ENCODE measurements at places on chromosomes 2 and 18.

DNA sequence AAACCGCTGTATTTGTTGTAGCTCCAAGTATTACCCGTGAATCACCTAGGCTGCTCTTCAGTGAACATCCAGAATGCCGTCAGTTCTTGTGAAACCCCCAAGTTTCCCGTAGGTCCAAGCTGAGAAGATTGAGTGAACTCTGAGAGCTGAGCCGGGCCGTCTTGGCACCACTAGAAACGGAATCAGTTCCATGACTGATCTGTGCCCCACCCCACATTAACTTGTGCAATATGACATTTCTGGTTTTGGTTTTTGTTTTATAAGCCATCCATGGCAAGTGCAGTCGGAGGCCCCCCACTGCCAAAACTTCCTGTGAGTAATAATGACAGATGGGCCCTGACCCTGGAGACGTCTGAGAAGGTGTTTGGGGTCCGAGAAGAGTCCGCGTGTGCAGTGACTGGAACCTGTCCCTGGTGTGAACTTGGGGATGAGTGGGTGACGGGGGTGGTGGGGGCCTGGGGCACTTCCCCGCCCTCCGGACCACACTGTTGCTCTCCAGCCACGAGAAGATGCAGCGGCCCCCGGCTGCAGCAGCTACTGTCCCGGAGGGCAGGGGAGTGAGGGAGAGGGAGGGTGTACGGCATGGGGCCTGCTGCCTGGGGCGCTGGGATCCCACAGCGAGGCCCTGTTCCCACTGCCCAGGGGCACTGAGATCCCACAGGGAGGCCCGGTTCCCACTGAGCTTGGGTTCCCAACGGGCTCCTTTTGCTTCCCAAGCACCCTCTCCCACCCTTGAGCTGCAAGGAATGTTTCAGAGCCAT, 26.5 kb downstream of the NFATC1 start:
- no peak for DNase-seq

DNA sequence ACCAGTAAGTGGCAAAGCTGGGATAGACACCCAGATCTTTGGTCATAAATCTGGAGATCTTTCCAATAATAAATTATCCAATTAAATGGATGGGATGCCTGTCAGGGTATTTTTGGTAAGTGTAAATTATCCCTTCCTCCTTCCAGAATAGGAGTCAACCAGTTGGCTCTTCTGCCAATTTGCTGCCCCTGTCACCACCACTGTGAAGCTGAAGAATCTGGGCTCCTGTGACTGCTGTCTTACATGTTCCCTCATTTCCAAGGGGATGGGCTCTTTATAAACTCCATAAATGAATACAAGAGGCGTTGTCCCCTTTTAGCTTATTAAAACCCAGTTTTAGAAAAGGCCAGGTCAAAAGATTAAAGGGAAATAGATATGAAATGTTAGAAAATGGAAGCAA, 17.8 kb upstream of the BMP10 start:
- DNase-seq: no peak

DNA sequence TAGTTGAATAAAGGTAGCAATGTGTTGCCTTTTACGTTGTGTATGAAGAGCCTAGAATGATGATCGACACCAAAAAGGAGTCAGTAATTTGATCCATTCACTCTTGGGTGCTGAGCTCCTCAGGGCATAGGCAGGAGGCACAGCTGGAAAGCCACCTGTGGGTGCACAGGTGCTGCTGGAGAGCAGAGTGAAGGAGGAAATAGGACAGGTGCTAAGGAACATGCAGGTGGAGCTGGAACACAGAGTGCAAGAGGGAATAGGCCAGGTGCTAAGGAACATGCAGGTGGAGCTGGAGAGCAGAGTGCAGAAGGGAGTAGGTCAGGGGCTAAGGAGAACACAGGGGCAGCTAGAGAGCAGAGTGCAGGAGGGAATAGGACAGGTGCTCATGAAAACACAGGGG, 86.1 kb downstream of the SH3YL1 start:
- DNase-seq: no peak

DNA sequence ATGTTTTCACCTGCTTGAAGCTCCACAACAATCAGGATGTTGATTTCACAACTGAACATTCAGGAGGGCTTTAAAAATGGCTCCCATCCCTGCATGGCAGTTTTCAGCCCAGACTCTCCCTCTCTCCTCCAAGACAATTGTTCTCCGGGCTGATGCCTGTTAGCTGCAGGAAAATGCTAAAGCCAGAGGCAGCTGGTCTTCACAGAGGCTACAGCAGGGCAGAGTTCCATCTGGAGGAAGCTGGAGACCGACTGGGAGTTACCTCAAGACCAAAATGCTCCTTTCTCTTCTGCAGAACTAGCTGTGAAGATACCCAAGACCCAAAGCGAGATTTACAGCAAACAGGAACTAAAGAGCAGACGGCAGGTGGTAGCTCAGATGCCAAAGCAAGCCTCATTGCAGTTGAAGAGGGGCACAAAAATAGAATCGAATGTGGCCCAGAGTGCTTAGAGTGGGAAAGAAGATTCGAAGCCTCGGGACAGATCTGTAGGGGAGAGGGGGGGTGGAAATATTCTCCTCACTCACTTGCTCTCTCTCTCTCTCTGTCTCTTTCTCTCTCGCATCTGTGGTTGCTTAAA, 423.6 kb downstream of the ZNF521 start:
- no peak for DNase-seq

GRCh38 chr18:31880186-31880898, 62.6 kb downstream of the TRAPPC8 start:
- DNase-seq: no peak

DNA sequence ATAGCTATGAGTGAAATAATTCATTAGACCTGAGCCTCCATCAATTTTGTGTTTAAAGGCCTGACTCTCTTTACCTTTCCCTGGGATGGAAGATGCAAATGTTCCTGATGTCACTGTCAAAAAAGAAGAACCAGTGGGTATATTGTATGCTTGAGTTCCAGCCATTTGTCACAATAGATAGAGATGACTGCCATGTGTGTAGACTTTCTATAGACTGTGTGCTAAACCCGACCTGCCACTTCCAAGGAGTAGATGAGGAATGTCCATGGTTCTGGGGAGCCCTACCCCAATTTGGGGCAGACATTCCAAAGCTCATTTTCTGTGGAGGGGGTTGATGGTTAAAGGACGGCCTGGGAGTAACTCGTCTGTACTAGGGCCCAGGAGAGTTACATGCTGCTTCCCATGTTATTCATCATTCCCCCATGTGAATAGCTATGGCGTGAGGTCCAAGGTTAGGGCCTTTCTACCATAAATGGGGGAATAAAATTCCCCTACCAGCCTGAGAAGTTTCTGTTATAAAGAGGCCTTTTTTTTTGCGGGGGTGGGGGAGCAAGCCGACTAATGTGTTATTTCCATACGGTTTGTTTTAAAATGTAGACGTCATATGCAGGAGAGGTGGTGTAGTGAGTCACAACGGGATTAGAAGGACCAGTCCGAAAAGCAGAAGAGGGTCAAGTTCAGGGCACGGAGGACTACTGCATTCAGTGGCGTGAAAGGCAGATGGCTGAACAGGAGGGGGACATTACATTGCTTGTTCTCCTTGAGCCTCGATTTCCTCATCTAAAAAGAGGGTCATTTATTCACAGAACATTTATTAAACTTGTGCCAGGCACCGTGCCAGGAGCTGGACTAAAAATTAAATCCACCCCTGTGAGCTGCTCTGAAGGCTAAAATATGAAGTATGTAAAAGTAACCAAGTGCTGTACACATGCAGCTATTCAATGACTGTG, 24.0 kb downstream of the IL1B start:
- no peak for DNase-seq

- DNase-seq: no peak
Measured at GRCh38 chr2:17327649-17328048, 190.6 kb downstream of the RAD51AP2 start.

GRCh38 chr18:31100436-31101182, 1.6 kb downstream of the DSC2 start:
- DNase-seq: no peak

- DNase-seq: no peak
Measured at GRCh38 chr2:99959261-99960014, 183.0 kb downstream of the AFF3 start.

- no peak for DNase-seq
Measured at GRCh38 chr2:156445296-156446220, 9.4 kb downstream of the GPD2 start.

DNA sequence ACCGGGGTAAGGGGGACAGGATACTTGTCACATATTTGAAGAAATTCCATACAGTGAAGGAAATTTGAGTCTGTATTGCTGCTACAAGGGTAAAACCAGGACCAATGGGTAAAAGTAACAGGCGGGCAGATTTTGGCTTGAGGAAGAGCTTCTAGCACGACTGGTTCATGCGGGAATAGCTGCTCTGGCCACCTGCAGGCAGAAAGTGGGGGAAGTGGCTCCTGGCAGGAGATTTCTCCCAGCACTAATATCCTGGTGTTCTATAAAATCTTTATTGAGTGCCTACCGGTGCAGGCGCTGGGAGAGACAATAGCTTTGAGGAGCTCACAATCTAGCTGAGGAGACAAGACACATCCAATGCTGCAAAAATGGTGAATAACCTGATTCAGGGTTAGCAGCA, 198.5 kb downstream of the LOXHD1 start:
- no peak for DNase-seq

GRCh38 chr2:26061539-26061938, 27.7 kb downstream of the RAB10 start:
- DNase-seq: no peak

DNA sequence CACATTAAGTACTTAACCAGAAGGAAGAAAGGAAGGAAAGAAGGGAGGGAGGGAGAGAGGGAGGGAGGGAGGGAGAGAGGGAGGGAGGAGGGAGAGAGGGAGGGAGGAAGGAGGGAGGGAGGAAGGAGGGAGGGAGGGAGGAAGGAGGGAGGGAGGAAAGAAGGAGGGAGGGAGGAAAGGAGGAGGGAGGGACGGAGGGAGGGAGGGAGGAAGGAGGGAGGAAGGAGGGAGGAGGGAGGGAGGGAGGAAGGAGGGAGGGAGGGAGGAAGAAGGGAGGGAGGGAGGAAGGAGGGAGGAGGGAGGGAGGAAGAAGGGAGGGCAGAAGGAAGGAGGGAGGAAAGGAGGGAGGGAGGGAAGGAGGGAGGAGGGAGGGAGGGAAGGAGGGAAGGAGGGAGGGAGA, 363.3 kb downstream of the MBD2 start:
- DNase-seq: no peak

GRCh38 chr2:60717691-60718090, 38.4 kb upstream of the PAPOLG start:
- DNase-seq: no peak

GRCh38 chr2:119426801-119427395, 4.8 kb upstream of the TMEM37 start:
- DNase-seq: no peak

- DNase-seq: peak; percentile 8
Measured at GRCh38 chr2:136212426-136213378, 94.8 kb upstream of the CXCR4 start.

GRCh38 chr2:212153923-212154322, 384.7 kb downstream of the ERBB4 start:
- no peak for DNase-seq

GRCh38 chr2:101972621-101973434, 18.9 kb upstream of the IL1R2 start:
- DNase-seq: no peak

GRCh38 chr2:9742601-9743000, 100.7 kb upstream of the TAF1B start:
- DNase-seq: no peak

Measured in stimulated activated CD8-positive, alpha-beta memory T cell treated with anti-CD3 and anti-CD28 coated beads, Interleukin-15, amount 100 ng/mL, for 1 hour (primary cell).